ENCODE measurements at places on chromosomes 1 and 21.

GRCh38 chr1:10986525-10986890, 25.9 kb upstream of the TARDBP start:
- DNase-seq, result no peak

DNA sequence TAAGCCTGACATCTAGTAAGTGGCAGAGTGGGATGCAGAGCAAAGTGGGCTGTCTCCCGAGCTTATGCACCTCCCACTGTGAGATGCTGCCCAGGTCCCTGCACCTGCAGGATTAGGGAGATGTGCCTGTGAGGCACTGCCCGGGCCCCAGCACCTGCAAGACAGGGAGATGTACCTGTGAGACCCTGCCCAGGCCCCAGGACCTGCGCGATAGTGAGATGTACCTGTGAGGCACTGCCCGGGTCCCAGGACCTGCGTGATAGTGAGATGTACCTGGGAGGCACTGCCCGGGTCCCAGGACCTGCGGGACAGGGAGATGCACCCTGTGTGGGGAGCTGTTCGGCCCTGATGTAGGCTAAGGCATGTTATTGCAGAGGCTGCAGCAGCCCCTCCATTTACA, 622.8 kb downstream of the PTPRU start:
- no peak for DNase-seq

DNA sequence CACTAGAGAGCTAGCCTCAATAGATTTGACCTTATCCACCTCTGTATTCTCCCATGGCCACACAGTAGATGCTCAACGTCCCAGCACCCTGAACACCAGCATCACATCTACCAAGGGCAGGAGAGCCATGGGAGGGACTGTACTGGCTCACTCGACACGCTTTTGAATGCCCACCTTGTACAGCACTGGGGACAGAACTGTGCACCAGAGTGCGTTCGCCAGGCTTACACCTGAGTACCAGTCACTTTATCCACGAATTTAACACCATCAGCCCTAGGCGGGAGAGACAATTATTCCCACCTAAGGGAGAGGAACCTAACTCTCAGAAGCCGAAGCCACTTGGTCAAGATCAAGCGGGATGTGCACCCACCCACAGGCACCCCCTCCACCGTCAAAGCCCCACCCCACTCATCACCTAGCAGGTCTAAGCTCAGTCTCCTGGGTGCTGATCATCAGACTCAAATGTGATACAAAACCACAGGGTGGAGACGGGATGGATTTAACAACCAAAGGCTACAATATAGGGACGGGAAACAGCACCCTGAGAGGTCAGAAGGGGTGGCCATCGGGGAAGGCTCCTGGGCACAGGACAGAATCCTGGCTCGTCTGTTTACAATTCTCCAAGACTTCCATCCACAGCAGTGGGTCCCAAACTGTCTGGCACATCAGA, 110.5 kb downstream of the GLIS1 start:
- no peak for DNase-seq

DNA sequence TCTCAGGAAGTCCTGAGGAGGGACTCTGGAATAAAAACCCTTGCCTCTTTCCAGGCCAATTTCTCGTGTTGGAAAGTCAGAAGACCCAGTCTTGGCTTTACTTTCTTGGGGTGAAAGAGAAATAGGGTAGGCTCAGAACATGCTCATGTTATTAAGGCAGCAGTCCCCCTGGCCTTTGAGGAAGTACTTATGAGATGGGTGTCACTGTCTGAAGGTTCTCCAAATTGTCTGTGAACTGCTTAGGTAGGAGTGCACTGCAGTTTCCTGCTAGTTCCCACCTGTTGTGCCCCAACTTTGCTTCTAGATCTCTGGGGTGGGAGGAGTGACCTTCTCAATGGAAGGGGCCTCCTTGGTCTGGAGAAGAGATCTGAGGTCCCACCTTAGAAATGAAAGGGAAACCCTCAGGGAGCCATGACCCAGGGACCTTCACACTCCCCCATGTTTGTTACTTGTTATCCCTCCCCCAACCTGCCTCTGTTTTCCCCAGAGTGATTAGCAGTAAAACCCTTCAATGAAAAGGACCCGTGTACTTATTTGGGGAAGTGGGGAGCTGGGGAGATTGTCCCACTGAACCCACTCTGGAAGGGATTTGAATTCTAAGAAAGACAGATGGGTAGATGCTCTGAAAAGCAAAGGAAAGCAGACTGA, 5.7 kb downstream of the ZNF691 start:
- DNase-seq, result no peak

GRCh38 chr1:53913352-53914033, 19.5 kb downstream of the DIO1 start:
- DNase-seq, result no peak

Measured in stimulated activated CD8-positive, alpha-beta memory T cell treated with anti-CD3 and anti-CD28 coated beads, Interleukin-4, amount 100 ng/mL, for 4 hours (primary cell).